ENCODE measurements at places on chromosomes 2 and 18.

DNA sequence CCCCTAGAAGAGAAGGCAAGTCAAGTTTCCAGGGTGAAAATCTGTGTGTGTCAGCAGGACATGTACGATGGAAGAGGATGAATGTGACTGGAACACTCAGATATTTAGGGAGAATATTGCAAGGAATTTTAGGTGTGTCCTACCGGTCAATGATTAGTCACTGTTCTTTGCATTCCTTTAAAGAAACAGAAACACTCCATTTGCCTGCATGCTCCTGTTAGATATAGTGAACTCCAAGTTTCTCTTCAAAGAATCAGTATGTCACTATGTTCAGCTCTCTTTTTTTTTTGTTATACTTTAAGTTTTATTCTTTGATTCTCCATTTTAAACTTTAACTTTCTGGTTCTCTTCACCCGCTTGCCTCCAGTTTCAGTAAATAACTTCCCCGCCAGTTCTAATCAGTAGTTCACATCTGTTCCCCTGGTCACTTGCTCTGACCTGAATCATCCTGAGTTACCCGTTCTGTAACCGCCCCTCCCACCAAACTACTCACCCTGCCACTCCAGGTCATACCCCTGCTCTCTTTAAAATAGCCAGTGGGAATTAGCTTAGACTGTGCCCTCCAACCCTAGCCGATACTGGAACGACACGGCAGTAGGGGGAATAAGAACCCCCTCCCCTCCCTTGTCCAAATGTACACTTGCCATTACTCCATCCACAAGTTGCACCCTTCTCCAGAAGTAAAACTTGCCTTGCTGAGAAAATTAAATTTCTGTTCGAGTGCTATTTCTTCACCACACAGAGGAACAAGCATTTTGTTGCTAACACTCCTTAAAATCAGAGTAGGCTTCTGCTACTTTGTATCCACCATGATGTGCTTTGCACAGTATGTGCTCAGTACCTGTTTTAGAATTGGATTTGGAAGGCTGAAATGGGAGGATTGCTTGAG, 268.4 kb downstream of the METTL4 start:
- DNase-seq: peak; percentile 35

GRCh38 chr18:6757931-6758330, 28.4 kb downstream of the ARHGAP28 start:
- DNase-seq: no peak

- DNase-seq: no peak
Observed at GRCh38 chr18:75478996-75479880, 51.7 kb upstream of the SMIM21 start.

DNA sequence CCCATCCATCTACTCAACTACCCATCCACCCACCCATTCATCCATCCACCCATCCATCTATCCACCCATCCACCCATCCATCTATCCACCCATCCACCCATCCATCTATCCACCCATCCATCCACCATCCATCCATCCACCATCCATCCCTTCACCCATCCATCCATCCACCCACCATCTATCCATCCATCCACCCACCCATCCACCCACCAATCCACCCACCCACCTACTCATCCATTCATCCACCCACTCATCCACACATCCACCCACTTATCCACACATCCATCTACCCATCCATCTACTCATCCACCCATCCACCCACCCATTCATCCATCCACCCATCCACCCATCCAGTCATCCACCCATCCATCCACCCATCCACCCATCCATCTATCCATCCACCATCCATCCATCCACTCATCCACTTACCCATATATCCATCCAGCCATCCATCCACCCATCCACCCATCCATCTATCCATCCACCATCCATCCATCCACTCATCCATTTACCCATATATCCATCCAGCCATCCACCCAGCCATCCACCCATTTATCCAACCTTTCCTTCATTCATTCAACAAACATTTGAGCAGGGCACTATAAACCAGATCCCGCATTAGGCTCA, 2.1 kb upstream of the NGEF start:
- no peak for DNase-seq

DNA sequence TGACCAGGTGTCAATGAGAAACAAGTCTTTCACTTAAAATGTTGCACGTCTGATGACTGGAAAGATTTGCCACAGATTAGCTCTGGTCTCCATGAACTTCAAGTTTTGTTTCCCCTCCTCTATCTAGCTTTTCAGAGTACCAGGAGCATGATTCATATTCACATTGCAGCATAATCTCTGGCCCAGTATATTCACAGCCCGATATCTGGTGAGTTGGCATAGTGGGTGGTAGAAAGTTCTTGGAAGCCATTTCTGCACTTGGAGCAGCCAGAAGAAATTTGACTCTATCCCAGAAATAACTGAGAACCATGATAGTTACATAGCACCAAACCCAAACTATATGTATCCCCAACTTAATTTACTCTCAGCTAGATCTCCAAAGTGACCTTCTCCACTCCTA, 503.9 kb downstream of the PID1 start:
- DNase-seq: peak; percentile 20

GRCh38 chr2:39743269-39743776, 35.7 kb downstream of the THUMPD2 start:
- DNase-seq: no peak

DNA sequence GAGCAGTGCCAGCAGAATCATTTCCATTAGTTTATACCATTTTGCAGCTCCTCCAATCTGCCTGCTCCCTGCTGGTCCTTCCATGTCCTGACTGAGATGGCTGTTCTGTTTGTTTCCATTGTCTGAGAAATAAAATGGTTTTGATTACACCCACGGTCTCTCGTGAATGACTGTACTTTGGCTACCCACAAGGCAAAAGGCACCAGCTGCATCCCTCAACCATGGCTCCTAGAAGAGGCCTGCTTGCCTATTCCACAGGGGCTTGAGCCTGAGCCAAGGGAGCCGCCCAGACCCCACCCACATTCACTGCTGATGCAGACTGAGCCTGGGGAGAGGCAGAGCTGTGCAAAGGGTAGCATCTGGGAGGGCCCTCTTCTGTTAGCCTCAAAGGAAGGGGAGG, 31.2 kb downstream of the MARCHF4 start:
- no peak for DNase-seq

DNA sequence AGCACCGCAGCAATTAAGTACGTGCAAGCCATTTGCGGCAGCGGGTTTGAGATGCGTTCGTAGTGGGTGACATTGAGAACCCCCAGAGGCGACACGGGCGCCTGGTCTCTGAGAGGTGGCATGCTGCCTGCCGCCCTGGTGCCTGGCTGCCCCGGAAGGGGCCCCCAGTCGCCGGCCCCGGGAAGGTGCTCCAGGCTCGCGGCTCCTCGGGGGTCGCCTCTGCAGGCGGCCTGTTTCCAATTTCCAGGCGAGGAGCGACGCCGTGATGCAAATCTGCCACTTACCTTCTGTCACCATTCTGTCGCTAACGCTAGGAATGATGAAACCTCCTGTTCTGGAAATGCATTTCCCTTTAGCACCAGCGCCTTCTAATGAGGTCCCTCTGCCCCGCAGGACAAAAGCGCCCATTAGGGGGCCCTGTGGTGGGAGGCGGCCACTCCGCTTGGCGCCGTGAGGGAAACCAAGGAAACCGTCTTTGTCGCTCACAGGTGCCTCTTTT, 13.0 kb downstream of the KIF5C start:
- DNase-seq: no peak

GRCh38 chr2:198273660-198274059, 469.3 kb downstream of the PLCL1 start:
- no peak for DNase-seq

- peak; percentile 60 for DNase-seq
Observed at GRCh38 chr18:45670281-45670962, 53.6 kb upstream of the SLC14A1 start.

GRCh38 chr2:237717366-237718276, 81.0 kb upstream of the RBM44 start:
- no peak for DNase-seq

GRCh38 chr2:79082987-79083386, 4.8 kb downstream of the REG1B start:
- DNase-seq: no peak

- DNase-seq: no peak
Observed at GRCh38 chr18:67735506-67735905, 219.0 kb upstream of the DSEL start.

DNA sequence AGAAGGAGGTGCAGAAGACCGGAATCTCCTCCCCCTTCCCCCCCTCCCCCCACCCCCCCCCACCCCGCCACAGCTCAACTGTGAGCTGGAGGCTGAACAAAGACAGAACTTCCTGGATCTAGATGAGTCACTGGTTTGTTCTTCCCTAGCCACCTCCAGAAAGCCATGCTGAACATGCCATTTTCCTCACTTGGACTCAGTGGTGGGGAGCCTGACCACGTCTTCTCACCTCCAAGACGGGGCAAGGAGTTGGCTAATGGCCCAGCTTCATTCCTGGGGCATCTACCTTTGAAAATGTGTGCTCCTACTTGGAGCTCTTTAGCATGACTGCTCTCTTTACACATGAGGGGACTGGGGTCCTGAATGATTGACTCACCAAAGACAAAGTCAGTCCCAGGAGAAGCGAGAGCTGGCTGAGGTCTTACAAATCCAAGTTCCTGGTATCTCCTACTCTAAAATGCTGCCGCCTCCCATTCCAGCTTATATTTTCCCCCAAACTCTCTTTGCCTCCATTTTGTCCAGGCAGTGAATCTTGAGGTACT, 22.6 kb upstream of the FZD5 start:
- peak; percentile 65 for DNase-seq

- peak; percentile 28 for DNase-seq
Observed at GRCh38 chr2:23824777-23825212, 102.1 kb downstream of the ATAD2B start.

GRCh38 chr2:121330921-121331320, 45.9 kb upstream of the TFCP2L1 start:
- no peak for DNase-seq

- DNase-seq: no peak
Observed at GRCh38 chr18:53417003-53417402, 807.5 kb downstream of the MBD2 start.

Data from AG08396 (cell line).